ENCODE measurements at places on chromosomes 5 and 9. TPM values are rescaled to one million over a fixed set of nuclear protein-coding genes. Genes with fewer than 3 reads are reported as not detected.

Gene VCAN
- 414 TPM for polyA plus RNA-seq

DNA sequence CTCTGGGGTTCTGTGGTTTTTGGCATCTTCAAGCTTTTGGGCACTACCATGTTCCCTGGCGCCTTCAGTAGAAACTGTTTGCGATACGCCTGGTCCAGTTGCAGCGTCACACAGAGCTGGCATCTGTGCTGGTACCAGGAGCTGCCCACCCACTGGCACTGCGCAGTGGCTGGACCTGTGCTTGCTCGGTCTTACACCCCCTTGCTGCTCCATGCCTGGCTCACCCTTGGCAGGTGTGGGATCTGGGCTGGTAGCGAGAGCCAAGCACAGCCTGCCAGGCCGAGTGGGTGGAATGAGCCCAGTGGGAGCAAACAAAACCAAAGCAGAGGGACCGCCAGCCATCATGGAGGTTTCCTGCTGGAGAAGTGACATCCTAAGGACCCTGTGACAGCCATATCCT lies 170.2 kb upstream of the IRX2 start:
- no peak for DNase-seq

GRCh38 chr5:150017226-150018005 lies 16.9 kb downstream of the HMGXB3 start:
- no peak for DNase-seq

DNA sequence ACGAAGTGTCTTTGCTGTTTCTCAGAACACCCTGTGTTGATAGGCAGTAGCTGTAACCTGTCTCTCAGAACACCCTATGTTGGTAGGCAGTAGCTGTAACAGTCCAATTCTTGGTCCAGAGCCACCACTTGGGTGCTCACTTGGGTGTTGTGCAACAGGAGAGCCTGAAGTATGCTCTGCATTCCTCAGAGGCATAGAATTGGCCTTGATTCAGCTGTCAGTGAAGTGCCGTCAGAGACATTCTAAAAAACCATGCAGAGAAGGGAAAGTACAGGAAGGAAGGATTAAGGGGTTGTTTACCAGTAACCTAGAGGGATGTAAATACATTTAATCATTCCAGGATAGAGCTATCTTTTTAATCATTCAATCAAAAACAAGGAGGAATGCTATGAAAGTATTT lies 231.2 kb downstream of the ARRDC3 start:
- peak; percentile 67 for DNase-seq

- no peak for DNase-seq
Observed at GRCh38 chr5:72472666-72473422, 34.4 kb downstream of the ZNF366 start.

- DNase-seq: no peak
Observed at GRCh38 chr9:114613919-114614318, 2.8 kb downstream of the TMEM268 start.

DNA sequence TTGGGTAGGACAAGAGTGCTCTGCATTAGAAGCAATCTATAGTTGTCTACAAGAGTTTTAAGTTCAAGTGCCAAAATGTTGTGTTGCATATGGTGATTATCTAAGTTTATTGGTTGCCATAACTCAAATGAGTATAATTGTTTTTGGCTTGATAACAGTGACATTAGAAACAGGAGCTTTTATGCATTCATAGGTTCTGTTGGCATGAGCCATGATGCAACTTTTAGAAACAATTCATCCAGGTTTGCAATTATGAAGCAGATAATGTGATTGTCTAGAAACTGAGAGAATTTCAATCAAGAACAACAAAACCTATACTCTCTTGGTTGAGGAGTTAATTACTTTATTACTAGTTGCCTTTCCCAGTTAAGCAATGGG lies 137.0 kb downstream of the PBX3 start:
- DNase-seq: no peak

All from left lung (tissue), 14 donors.